ENCODE measurements at places on chromosomes 6 and 20.

GRCh38 chr20:17797161-17797560, 97.4 kb downstream of the BANF2 start:
- no peak for DNase-seq

- peak; percentile 24 for DNase-seq
Measured at GRCh38 chr6:99119109-99120031, 171.6 kb upstream of the FBXL4 start.

- no peak for DNase-seq
Measured at GRCh38 chr20:44734938-44735337, 10.7 kb upstream of the KCNK15 start.

DNA sequence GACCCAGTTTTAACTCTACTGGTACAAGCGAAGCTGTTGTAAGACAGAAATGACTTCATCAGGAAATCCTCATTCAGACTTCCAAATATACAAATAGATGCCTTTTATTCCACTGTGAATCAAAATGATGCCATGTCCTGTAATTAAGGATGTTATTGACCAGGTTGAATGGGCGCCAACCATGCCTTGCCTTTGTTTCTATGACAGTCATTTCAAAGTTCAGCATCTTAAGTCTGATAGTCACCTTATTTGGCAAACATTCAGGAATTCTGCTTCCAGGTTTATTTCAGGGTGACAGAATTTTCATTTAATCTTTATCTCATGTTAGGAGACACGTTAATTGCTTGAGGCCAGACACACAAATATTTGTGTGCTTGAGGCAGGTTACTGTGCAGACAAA, 592.8 kb upstream of the JAG1 start:
- no peak for DNase-seq

DNA sequence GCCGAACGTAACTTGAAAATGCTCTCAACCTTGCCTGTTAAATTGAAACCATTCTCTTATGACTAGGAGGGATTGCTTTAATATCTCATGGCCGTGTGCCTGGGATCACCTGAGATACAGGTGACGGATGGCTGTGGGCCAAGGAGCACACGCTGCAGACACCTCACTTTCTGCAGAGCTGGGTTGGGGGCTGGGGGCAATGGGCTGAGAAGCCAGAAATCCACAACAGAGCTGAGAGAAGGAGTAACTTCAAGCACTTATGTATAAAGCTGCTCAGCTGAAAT, 170.9 kb downstream of the DTNBP1 start:
- no peak for DNase-seq

DNA sequence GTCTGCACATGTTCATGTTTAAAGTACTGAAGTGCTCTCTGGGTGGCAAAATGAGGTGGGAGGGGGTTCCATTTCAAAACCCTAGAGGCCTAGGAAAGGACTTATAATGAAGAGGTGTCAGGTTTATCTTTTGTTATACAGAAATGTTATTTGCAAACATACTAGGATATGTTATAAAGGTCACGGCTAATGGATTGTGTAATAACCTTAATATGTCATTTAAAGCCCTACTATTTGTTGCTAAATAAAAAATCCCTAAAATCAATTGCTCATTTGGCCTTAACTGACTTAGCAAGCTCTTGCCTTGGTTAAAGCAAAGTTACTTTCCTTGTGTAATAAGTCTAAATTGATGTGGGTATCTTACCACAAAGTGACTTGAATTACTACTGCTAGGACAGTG, 8.8 kb downstream of the NKX2-4 start:
- no peak for DNase-seq

- DNase-seq = no peak
Measured at GRCh38 chr20:24136659-24137246, 148.2 kb upstream of the GGTLC1 start.

DNA sequence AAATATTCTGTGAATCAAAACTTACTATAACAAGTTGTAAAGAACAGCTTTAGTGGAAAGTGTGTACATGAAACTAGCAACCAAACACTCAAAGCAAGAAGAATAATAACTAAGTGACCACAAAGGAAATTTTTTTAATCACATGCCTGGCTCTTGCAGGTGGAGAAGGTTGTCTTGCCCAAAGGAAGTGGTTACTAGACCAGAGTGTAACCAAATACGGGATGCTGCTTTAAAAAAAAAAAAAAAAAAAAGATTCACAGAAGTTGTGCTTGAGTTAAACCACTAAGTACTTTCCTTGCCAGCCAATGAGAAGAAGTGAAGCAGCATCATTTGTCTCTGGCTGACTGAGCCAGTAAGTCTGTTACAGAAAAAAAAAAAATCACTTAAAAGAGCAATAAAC, 19.1 kb upstream of the HLA-DQB1 start:
- DNase-seq = peak; percentile 78

GRCh38 chr6:27547157-27548075, 74.5 kb upstream of the ZNF184 start:
- no peak for DNase-seq

DNA sequence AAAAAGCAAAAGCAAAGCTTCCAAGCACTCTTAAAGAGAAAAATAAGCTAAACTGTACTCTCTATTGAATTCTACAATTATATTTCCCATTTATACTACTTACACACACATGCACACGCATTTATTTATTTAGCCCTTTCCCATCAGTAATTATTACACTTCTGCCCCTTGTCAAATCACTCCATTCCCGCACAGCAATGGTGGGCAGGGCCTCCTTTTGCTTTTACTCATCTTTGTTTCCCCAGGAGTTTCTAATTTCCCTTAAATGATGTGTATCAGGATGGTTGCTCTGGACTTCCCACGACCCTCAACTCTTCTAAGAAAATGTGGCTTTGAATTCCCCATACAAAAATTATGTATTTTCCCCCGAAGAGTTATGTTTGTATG, 19.9 kb downstream of the PXT1 start:
- no peak for DNase-seq

GRCh38 chr20:62856931-62857619, 4.5 kb downstream of the TCFL5 start:
- no peak for DNase-seq

DNA sequence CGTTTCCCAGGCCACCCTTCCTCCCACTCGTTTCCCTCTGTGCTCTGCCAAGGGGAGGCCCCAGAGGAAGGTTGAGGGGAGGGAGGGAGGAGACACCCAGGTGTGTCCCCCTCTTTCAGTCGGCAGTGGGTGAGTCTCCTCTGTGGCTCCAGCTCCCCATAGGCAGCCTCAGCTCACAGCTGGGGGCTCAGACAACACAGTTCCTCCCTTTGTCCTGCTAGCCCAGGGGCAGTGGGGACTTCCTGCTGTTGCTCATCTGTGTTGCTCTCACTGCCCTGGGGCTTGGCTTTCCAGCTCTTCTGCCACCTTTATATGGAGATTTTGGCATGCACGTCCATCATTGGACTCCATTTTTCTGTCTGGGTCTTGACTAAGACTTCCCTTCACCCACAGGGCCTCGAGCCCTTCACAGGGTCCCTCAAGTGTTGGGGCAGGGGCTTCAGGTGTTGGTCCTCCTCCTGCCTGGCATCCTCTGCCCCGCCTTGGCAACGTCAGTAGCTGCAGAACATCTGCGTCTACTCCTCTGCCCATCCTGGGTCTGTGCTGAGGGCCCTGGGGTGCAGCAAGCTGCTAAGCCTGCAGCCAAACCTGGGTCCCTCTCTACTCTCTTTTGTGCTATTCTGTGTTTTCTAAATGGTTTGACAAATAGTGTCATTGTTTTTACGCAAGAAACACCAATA, 190.6 kb upstream of the PMEPA1 start:
- no peak for DNase-seq

DNA sequence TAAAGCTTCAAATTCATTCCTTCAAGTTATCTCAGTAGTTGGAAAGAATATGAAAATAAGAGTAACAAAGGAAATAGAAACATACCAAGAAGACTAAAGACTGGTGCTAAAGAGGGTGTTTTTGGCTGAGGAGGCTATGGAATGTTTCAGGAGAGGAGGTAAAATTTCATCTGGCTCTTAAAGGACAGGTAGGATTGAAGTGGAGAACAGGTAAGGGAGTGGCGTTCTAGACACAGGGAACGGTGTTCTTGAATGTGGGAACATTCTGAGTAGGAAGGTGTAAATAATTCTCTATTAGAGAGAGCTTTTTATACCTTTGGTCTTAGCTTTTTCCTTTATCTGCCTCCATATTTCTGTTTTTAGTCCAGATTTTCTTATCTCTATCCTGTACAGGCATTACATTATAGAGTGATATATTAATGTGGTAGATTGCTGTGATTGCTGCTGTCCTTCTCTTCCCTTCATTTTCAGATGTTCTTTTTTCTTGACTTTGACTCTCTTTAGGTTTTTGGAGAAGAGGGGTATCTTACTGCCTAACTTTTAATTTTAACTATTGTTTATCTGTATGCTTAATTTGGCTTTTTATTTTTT, 15.4 kb downstream of the QKI start:
- DNase-seq = no peak

DNA sequence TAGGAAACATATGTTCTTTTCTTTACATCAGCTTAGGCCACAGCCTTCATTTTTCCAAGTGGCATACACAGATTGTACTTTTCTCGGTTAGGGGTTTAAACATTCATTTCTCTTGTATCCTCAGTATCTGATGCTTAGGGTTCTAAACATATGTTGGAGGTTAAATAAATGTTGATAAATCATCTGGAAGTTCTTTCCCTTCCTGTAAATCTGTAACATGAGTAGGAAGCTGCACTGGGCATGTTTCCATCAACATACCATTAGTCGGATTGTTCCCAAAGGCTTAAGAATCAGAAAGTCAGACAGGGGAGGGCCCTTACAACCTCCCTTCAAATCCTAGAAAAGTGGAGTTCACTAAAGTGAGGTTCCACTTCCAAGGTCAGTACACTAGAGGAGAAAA, 54.8 kb upstream of the BCLAF1 start:
- DNase-seq = no peak

DNA sequence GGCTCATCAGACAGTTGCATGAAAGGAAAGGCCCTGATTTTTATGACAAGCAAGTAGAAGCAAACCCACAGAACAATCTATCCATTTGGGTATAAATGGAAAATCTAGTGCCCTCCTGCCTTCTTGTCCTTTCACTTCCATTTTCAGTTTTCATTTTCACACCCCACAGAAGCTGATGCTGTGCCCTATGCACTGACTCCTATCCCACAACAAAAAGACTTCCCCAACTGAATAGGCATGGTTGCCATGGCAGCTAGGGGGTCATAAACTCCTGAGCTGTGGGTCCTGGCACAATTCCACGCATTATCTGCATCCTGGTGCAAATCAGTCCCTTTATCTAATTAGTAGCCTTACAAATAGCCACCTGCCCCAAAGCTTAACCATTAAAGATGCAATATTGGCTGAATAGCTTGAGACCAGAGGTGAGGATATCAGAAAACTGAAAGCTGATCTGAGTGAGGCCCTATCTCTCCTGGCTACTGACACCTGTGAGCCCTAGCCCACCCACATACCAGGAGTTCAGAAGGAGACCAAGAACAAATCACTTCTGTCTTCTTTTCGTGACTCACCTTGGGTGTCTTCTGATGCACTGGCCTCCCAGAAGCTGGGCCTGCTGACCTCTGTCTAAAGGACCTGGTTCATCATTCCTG, 34.9 kb upstream of the HEY2 start:
- DNase-seq = no peak

- DNase-seq = no peak
Measured at GRCh38 chr20:54494303-54495006, 19.1 kb downstream of the DOK5 start.

GRCh38 chr6:7216941-7217621, 95.9 kb downstream of the SSR1 start:
- DNase-seq = no peak

- DNase-seq = no peak
Measured at GRCh38 chr6:109081026-109081425, 13.6 kb downstream of the SESN1 start.

GRCh38 chr6:118935331-118935668, 341 bp upstream of the MCM9 start:
- no peak for DNase-seq

GRCh38 chr6:36345681-36346466, 9.2 kb upstream of the BNIP5 start:
- DNase-seq = no peak

DNA sequence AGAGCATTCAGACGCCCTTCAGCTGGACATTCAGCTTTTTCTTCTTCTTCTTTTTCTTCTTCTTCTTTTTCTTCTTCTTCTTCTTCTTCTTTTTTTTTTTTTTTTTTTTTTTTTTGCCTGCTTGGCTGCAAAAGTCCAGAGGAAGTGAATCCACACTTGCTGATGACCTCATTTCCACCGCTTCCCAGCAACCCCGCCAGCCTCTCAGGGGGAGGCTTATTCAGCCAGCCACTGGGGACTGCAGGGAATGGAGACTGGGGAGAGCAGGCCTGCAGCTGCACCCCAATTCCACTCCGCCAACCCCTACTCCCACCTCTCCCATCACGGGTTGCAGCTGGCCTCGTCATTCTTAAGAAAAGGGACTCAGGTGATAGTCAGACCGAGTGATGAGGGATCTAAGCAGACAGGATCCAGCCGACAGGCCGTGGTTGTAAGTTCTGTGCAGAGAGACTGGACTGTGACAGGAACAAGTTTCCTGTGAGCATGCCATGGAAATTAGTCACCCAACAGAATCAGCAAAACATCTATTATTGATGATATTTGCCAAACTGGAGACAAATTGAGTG, 59.0 kb upstream of the QKI start:
- DNase-seq = no peak

DNA sequence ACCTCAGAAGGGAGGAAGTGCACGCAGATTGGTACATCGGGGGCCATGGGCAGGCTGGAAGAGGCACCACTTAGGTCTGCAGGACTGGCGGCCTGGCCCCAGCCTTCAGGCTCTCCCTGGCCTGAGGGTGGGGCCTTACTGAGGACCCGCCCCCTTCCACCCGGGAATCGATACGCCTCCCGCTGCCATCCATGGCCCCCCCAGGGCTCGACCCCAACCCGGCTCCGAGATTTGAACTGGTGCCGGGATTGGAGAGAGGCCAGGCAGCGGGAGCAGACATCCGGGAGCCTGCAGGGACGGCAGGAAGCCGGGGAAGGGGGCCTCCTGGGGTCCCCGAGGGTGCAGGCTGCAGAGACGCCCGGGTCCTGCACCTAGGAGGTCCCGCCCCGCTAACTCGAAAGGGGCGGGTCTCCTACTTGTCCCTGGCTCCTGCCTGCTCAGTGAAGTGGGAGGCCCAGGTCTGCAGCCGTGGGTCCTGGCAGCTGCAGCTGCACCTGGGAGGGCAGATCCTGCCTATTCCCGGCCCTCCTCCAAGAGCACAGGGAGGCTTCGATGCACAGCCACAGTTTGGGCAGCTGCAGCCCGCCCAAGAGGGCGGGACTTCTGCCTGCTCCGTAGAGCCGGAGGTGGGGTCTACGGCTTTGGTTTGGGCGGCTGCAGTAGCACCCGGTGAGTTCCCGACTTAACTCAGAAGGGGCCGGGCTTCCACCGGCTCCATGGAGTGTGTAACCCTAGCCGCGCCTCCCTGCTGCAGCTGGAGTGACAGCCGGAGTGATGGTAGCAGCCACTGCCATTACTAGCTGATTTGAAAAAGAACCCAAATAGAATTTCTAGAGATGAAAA, 35.2 kb upstream of the TBC1D22B start:
- peak; percentile 63 for DNase-seq
